ENCODE measurements at places on chromosomes 7 and 10. TPM values are rescaled to one million over a fixed set of nuclear protein-coding genes. Genes with fewer than 3 reads are reported as not detected.

Gene HMX3
- total RNA-seq: not detected

Gene GBX1
- not detected for total RNA-seq

Gene ELN
- total RNA-seq: 0.64 TPM

Gene LBX1
- not detected for total RNA-seq

Gene PPP1R9A
- under 0.01 TPM for total RNA-seq

Gene EGR2
- 1.7 TPM for total RNA-seq

Gene PNLIP
- total RNA-seq: not detected

Gene CXCL12
- 69.9 TPM for total RNA-seq
